Gastrocnemius medialis (tissue), 4 donors: ENCODE measurements at places on chromosomes 2 and 18. TPM values are rescaled to one million over a fixed set of nuclear protein-coding genes. Genes with fewer than 3 reads are reported as not detected.

RNF144A gene
- 16.2 TPM for total RNA-seq

CETN1 gene
- total RNA-seq: not detected

POMC gene
- 32.9 TPM for total RNA-seq

CD226 gene
- 0.18 TPM for total RNA-seq

EDAR gene
- not detected for total RNA-seq

COA5 gene
- 45.1 TPM for total RNA-seq

SERPINB10 gene
- not detected for total RNA-seq

DTNB gene
- 6.6 TPM for total RNA-seq

B4GALT6 gene
- total RNA-seq: 1.8 TPM

DNA sequence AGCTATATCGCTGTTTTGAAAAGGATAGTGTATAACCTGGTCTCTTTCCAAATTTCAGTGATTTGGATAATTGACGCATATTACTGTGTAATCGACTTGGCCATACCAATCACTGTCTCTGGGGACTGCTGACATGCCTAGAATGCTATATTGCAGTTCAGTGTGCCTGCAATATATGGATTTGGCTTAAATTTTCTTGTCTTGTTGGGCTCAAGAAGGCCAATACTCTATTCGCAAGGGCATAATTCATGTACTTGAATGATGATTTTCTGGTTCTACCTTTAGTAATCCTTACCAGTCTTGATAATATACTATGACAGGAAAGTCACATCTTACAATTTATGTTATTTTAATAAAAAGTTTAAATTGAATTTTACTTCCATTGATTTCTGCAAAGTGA is 21.7 kb upstream of the THUMPD2 start:
- H3K4me3 ChIP-seq: no peak overlapping the region
- H3K27me3 ChIP-seq: no peaks in the 10 kb centered on the region

GRCh38 chr2:85709401-85709811 is 15.2 kb downstream of the GNLY start:
- H3K36me3 ChIP-seq: no peaks in the 10 kb centered on the region
- peaks cover 95% of the 10 kb centered on the region for H3K4me1 ChIP-seq
- H3K4me3 ChIP-seq: no peak overlapping the region
- DNase-seq: no peak
- H3K27me3 ChIP-seq: no peaks in the 10 kb centered on the region

GRCh38 chr2:129233751-129234406 is 745.6 kb upstream of the RAB6C start:
- H3K4me3 ChIP-seq: no peak overlapping the region
- DNase-seq: no peak
- H3K36me3 ChIP-seq: no peaks in the 10 kb centered on the region
- no peak overlapping the region for H3K27ac ChIP-seq
- H3K4me1 ChIP-seq: no peaks in the 10 kb centered on the region
- no peaks in the 10 kb centered on the region for H3K27me3 ChIP-seq

DNA sequence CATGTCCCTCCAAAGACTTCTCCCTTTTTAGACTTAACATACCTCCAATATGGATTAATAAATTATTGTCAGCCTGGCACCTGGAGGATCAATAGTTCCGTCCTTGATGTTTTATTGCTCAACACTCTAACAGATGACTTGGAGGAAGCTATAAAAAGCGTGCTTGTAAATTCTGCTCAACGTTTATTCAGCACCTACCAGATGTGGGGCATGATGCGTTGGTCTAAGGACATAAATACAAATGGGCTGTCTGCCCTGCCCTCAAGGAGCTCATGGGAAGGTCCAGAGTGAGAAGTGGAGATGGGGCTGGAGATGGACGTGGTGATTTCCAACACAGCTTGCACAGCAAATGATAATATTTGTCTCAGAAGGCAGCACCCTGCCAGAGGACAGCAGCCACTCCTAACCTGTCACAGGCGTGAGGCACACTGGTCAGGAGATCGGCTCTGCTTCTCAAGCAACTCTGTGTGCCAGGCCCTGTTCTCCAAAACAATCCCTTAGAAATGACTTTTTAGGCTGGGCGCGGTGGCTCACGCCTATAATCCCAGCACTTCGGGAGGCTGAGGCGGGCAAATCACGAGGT is 25.5 kb upstream of the ZCCHC2 start:
- H3K27ac ChIP-seq: no peak overlapping the region
- H3K27me3 ChIP-seq: no peaks in the 10 kb centered on the region
- no peaks in the 10 kb centered on the region for H3K36me3 ChIP-seq
- no peak for DNase-seq
- no peak overlapping the region for H3K4me3 ChIP-seq
